Suppressor macrophage (primary cell): ENCODE measurements at places on chromosomes 5 and 9.

DNA sequence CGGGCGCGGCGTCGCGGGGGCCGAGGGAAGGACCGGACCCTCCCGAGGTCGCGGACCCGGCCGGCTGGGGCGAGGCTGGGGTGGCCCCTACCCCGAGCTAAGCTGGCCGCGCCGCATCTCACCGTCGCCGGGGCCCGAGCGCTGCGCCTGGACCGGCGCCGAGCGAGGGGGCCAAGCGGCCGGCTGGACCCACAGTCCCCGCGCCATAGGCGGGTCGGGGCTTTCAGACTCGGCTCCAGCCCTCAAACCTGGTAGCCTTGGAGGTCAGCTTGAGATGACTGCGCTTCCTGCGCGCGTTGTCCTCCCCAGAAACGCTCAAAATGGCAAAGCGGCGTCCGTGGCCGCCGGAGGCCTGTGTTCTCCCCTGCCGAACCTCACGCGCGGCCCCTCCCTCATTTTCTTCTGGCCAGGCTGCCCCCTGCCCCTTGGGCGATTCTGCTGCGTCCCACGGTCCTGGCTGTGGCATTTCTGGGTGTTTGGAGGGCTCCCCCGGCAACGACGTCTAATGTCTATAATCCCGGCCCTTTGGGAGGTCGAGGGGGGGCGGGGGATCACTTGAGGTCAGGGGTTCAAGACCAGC, 8.7 kb upstream of the GRIN1 start:
- DNase-seq: peak; percentile 33

GRCh38 chr5:157366741-157367674, 93.0 kb upstream of the NIPAL4 start:
- no peak for DNase-seq

DNA sequence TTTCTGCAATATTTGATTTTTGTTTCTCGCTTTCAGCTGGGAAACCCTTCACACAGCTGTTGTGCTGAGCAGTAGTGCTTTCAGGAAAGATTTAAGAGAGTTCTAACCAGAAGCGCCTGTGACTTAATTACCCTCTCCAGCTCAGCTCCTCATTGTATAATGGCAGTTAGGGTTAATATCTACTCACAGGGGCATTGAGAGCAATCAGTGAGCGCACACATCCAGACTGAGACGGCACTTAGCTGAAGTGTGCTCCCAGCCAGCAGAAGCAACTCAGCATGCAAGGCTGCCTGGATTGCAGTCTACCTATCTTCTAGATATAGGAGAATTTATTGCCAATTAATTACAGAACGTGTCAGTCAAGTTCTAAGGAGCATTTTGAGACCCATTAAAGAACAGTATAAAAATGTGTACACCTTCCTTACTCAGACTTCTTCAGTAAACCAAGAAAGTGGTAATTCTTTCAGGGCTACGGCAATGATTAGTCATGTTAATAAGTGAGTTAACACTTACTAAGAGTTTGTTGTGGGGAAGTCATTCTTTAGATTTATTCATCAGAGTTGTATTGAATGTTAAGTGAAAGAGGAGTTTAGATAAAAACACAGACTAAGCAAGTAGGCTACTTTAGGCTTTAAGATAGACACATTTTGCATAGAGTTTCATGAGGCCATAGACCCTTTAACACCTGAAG, 111.7 kb upstream of the PCAT7 start:
- no peak for DNase-seq

- DNase-seq: peak; percentile 12
Observed at GRCh38 chr9:86788456-86788855, 158.8 kb downstream of the GAS1 start.

DNA sequence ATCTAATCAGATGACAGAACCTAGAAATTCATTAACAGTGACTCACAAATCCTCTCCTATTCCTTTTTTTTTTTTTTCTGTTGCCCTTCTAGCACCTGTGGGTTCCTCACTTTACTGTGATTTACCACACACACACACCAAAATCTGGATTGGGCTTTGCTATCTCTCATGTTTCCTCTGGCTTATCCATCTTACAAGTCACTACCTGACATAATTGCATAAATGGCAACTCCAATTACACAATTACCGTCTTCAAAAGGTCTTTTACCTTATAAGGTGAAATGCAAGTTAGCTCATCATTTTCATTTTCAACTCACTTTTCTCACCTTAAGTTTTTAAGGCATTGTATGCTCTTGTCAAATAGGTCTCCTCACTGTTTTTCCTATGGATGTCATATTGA, 426.3 kb upstream of the MEF2C start:
- DNase-seq: no peak

DNA sequence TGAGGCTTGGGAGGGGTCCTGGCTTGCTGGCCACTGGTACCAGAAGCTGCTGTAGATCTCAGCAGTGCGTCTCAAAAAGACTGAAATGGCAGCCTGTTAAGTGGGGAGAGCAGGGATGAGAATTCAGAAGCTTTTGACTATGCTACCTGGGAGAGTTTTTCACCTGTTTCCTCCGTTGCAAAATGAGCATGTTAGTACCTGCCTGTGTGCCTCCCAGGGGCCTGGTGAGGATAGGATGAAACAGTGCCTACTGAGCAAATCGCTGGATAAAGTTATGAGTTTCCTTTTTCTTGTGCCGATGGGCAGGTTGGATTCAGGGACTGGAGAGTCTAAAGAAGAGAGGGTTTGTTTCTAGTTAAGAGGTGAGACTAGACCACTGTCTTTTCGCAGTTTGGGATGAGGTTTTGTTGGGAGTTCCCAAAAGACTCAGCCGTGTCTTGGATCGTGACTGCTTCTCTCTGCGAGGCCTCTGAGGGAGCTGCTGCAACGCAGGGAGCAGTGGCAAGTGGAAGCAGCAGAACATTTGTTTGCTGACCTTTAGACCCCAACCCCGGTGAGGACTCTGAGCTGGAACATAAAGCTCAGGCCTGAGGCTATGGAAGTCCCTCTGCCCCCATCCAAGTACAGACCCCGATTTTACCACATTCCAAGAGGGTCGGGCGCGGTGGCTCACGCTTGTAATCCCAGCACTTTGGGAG, 1.4 kb downstream of the RALGPS1 start:
- DNase-seq: no peak

DNA sequence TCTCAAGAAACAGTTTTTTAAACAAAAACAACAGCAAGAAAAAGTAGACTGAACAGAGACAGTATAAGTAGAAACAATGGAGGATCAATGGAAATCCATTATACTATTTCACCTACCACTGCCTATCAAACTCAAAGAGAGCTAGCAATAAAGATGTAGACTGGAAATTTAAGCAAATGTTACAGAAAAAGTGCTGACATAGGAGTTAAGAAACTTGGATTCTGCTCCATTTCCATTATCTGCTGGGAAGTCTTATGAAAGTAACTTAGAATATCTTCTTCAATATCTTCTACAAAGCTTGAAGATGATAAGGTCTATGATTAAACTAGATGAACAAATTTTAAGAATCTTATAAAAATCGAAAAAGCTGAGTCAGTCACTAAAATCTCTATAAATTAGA, 1469.8 kb upstream of the C9orf72 start:
- no peak for DNase-seq
